Fibroblast of the aortic adventitia (primary cell): ENCODE measurements at places on chromosomes 7 and 10. TPM values are rescaled to one million over a fixed set of nuclear protein-coding genes. Genes with fewer than 3 reads are reported as not detected.

The EPHA1 gene
- total RNA-seq = not detected in 2 replicates

The ARMC3 gene
- 0.25 TPM in 1 of 2 replicates, not detected in the other for total RNA-seq

The PITX3 gene
- not detected in 2 replicates for total RNA-seq

The OGDHL gene
- total RNA-seq = under 0.01 and 0.57 TPM in 2 replicates

The TRIL gene
- total RNA-seq = 0.81 and 6.3 TPM in 2 replicates
